ENCODE measurements at places on chromosomes 12 and 14. TPM values are rescaled to one million over a fixed set of nuclear protein-coding genes. Genes with fewer than 3 reads are reported as not detected.

The STAC3 gene
- 0.50 TPM for total RNA-seq

The CACNA1C gene
- 1.2 TPM for total RNA-seq

The ATXN2 gene
- 69.8 TPM for total RNA-seq

The TAS2R43 gene
- total RNA-seq, result 2.8 TPM

The RIPK3 gene
- under 0.01 TPM for total RNA-seq

The POLE gene
- total RNA-seq, result 67.7 TPM
